Activated naive CD8-positive, alpha-beta T cell treated with anti-CD3 and anti-CD28 coated beads, Interleukin-2, amount 50 U/mL, for 16 hours (primary cell): ENCODE measurements at places on chromosomes 4 and X.

- DNase-seq = no peak
Measured at GRCh38 chr4:25131926-25132325, 28.3 kb downstream of the SEPSECS start.

- DNase-seq = no peak
Measured at GRCh38 chr4:7518871-7519637, 84.3 kb upstream of the PSAPL1 start.

DNA sequence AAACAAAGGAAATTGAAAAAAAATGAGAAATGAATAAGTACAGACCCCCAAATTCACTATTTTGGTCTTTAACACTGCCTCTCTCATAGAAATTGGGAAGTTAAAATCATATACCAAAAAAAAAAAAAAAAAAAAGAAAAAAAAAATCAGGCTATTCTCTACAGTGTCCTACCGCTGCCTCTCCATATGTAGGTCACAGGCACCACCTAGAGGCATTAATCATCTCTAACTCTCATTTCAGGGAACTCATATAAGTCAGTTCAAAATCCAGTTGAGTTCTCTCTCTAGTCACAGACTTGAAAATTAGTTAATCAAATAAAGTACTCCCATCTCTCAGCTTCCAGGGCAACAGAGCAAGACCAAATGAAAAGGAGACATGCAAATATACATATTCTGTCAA, 47.9 kb downstream of the COX18 start:
- DNase-seq = no peak

DNA sequence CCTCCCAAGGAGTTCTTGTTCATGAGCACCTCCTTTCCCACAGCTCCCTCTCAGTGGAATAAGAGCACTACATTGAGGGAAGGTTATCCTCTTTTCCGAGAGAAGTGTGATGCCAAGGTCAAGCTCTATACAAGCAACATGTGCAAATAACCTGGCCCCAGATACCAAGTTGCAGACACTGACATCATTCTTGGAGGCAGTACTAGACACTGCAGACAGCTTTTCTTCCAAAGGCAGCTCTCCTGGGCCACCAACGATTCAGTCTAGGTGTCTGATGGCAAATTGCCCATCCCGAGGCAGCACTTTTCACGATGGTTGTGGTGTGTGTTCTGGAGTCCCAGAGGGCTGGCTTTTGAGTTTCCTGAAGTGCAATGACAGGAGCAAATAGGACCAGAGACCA, 384.9 kb downstream of the TLL1 start:
- no peak for DNase-seq

DNA sequence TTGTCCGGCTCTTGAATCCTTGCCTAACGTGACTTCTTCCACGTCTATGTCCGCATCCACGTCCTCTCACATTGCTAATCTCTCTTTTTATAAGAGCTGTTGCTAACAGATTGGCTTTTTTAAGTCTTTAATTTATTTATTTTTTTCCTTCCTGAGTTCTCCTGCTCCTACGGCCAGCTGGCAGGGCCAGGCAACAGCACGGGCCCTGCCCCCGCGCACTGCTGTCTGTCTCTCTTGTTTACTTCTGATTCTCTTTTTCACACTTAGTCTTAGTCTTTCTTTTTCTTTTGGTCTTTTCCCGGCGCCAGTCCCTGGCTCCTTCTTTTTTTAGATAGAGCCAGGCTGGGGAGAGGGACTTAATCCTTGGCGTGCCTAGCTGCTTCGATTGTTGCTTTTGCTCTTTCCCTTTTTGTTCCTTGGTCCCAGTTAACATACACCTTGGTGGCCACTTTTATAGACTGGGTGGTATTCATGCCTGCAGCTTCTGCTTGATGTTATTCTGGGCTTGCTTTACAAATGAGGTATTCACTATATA, 53.2 kb upstream of the RBMX start:
- DNase-seq = no peak

- no peak for DNase-seq
Measured at GRCh38 chr4:138458751-138459150, 216.6 kb upstream of the SLC7A11 start.
